Ureter (tissue), 1 donor: ENCODE measurements at places on chromosomes 11 and 22. TPM values are rescaled to one million over a fixed set of nuclear protein-coding genes. Genes with fewer than 3 reads are reported as not detected.

CNGA4 gene
- 0.26 TPM for total RNA-seq

CHRM1 gene
- total RNA-seq, result not detected

MUC5AC gene
- total RNA-seq, result not detected

SLC37A2 gene
- total RNA-seq, result 46.5 TPM

HTR3A gene
- not detected for total RNA-seq

WBP2NL gene
- 4.2 TPM for total RNA-seq

MCHR1 gene
- not detected for total RNA-seq

OR8D4 gene
- not detected for total RNA-seq

CCDC34 gene
- total RNA-seq, result 10.2 TPM

TSPO gene
- 130 TPM for total RNA-seq

BTBD10 gene
- total RNA-seq, result 42.3 TPM

OR4C16 gene
- not detected for total RNA-seq

GRCh38 chr11:70862093-70862492 lies 390.3 kb downstream of the SHANK2 start:
- DNase-seq, result no peak

DNA sequence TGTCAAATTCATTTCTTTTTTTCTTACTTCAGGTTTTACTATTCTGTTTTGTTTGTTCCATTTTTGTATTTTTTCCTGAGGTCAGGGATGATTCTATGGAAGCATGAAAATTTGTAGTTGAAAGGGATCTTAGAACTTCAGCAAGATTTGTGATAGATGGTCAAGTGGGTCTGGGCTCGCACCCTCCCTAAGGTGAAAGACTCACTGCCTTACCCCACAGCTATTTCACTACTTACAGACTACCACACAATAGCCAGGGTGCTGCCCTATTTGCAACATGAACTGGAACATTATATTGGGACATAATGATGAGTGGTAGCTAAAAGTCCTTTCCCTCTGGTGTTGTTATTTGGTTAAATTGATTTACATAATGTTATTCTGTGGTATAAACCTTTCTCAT lies 62.6 kb downstream of the MAML2 start:
- DNase-seq, result no peak

- no peak for DNase-seq
These were observed 4.9 kb upstream of the SPECC1L start for GRCh38 chr22:24265734-24266133.

DNA sequence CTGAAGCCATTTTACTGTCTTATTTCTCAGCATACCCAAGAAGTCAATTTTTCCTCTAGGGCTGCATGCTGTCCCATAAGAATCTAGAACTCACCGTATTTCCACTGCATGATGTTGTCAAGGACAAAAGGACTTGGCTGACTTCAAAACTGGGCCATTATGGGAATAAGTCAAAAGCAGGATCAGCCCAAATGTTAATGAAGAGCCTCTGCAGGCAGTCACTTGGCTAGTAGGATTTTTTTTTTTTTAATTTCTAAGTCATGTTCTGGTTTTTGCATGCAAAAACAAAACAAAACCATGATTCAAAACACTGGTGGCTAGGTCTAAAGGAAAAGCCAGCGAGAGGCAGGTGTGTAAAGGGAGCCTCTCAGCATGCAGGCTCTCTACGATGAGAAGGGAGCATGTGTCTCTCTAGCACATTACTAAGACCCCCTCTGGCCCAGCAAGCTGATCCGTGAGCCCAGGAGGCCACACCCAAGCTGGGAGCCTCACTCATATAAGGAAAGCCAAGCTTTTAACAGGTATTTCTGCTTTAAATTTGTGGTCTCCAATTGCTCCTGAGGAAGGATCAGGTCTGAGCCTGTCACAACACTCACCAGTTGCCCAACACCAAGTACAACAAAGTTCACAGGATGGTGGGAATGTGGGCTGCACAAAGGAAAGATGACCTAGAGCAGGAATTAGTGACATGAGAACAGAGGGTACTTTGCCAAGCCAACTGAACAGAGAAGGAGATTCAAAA lies 21.4 kb upstream of the STK33 start:
- no peak for DNase-seq

- DNase-seq, result no peak
These were observed 527.5 kb downstream of the CNTN5 start for GRCh38 chr11:99548264-99548663.

GRCh38 chr11:116860303-116860702 lies 22.9 kb upstream of the APOA1 start:
- DNase-seq, result no peak

GRCh38 chr11:44312876-44313275 lies 2.9 kb upstream of the ALX4 start:
- no peak for DNase-seq

DNA sequence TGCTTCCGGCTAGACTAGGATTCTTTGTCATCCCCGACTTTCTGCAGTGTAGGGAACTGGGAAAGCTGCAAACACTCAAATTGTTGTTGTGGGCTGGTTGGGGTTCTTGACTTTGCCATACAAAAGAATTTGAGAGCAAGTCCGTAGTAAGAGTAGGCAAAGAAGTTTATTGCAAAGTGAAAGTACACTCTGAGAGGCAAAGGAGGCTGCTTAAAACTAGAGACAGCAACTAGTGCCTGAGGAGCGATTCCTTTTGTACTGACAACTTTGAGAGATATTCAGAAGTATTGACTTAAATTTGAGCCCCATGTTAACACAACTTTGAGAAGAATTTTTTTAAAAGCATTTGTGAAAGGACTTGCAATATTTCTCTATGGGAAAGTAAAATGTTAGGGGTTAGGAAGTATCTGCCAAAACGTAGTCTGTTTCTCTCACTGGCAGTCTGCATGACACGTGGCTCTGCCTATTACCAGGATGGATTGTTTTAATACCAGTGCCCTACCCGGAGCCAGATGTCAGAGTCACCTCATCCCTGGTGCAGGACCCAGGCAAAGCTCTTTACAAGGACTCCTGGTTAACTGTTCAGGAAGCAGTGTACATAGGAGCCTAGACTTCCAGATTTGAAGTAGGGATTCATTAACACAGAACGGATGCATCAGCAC lies 85.0 kb upstream of the CLPB start:
- no peak for DNase-seq

GRCh38 chr22:33447733-33448132 lies 389.6 kb upstream of the SYN3 start:
- DNase-seq, result no peak

DNA sequence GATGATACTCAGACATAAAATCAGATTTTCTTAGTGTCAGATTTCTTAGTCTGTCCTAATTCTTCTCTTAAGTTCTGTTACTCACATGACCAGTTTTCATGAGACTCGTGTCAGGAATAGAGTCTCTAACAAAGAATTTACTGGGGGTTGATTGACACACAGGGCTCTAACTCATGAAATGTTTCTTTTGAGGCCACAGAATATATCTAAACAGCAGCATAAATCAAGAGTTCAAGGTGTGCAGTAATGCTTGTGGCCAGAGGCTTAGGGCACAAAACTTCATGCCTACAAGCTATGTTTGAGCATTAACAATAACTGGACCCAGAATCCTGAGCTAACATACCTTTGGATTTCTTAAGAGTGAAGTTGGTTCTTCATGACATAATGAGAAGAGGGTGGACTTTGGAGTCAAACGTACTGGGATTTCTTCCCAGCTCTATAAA lies 237.2 kb downstream of the DDX10 start:
- DNase-seq, result no peak

GRCh38 chr11:3808861-3809623 lies 682 bp downstream of the PGAP2 start:
- no peak for DNase-seq

DNA sequence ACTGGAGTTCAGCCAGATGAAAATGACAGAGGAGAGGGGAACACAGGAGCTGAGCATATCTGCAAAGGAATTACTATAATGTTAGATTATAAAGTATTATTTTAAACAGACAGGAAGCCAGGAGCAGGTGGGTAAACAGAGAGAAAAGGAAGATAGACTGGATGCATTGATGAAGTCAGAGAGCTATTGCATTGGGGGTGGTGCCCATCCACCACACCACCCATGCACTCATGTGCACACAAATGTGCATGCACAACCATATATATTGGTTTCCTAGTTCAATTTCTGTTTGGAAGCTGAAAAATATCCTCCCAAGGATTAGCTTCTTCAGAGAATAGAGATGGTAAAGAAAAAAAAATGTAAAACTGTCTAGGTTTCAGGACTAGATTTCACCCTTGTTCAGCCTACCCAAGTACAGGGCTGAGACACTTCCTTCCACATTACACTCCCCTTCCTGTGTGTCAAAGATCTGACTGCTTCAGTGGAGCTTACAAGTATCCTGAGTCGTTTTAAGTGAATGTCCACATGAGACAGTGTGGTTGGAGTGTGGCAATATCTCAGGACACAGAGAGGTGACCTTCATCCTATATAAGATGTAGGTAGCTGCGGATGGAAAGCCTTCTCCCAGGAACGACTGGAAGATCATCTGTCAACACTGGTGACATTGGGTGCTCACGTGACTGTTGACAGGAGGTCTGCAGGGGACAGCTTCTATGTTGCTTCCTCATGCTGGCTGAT lies 12.2 kb upstream of the SMPD1 start:
- no peak for DNase-seq

DNA sequence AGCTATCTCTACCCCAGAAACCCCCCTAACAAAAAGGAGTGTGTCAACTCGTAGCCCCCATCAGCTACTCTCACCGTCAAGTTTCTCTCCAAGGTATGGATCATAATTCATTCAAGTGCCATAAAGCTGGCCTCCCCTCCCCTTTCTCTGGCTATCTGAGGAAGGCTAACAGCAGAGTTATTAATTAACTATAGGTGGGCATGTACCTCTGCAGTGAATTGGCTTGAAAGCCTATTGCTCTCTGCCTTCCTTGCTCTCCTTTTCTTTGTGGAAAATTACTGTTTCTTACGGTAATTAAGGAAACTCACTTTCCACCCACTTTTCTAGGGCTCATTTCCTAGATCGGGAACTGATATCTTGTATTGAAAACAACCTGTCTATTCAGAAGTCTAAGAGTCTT lies 14.1 kb downstream of the POLA2 start:
- no peak for DNase-seq

GRCh38 chr11:119236490-119236889 lies 30.4 kb downstream of the CBL start:
- no peak for DNase-seq

DNA sequence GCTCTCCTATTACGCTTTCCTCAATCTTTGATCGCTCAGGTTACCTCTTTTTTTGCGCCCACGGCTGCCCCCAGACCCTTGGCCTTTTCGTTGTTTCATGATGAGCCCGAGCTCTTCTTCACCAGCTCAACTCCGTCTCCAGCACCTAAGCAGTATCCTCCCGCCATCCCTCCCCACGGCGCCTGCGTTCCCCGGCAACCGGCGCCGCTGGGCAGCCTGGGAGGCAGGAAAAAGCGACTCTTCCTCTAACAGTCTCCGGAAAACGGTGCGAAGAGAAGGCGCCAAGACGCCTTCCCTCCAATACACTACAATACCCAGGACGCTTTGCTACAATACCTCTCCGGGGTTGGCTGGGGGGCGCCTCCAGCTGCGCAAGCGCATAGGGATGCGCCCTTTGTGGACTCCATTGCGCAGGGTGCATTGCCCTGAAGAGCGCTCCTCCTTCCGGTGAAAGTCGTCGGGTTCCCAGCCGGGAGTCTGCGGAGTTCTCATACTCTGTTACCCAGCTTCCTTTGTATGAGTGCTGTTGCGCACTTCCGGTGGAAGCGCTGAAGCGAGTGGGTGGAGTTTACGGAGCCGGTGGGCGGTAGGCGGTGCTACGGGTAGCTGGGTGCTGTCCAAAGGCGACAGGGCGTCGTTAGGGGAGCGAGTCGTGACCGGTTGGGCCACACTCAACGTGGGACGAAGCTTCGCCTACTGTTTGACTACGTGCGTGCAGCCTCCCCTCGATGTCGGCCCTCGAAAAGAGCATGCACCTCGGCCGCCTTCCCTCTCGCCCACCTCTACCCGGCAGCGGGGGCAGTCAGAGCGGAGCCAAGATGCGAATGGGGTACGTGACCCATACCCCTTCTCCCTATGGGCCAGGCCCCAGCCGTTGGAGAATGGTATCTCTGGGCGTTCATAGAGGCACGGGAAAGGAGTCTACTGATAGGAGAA lies at the start of the genes C2CD3 and PPME1:
Gene C2CD3, minus strand, starts transcription at position 309 of the 936 bp plus-strand sequence. Its CDS starts 210 bp downstream, at position 99.
Gene PPME1, plus strand, starts transcription at position 596 of the 936 bp plus-strand sequence. Its CDS starts 133 bp downstream, at position 729.
- peak; percentile 99 for DNase-seq

- no peak for DNase-seq
These were observed 13.2 kb downstream of the LMO1 start for GRCh38 chr11:8250434-8250833.

DNA sequence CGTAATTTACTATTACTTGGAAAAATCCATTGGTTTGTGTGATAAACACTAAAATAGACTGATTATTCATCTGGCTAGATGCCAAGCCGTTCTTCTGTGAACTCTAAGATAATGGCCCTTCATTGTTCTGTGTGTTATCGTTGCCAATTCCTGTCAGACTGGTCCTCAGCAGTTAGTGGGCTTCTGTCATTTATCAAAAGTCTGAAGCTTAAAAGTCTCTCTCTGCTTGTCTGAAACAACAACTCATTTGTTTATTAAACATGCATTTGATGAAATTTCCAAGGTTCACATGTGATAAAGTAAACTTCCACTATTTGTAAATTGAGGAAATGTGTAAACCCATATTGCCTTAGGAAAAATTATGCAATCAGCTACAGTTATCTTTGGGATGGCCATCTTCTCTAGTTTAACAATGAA lies 21.1 kb upstream of the RDX start:
- no peak for DNase-seq

- no peak for DNase-seq
These were observed 17.2 kb downstream of the LINC01488 start for GRCh38 chr11:69498614-69499175.

DNA sequence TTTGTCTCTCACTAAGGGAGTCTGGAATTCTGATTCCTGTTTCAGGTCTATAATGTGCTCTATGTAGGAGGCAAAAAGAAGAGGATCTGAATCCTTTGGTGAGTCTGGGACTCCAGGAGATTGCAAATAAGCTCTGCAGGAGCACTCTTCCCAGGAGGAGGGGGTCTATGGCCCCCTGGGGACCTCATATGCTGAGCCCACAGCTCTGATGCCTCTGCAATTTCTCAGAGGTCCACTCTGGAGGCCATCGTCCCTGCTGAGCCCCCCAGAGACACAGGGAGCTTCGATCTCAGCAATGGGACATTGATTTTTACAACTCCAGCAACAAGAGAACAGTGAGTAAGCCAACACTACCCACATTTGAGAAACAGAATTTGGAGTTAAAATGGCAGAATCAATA lies 20.2 kb upstream of the NRGN start:
- no peak for DNase-seq

DNA sequence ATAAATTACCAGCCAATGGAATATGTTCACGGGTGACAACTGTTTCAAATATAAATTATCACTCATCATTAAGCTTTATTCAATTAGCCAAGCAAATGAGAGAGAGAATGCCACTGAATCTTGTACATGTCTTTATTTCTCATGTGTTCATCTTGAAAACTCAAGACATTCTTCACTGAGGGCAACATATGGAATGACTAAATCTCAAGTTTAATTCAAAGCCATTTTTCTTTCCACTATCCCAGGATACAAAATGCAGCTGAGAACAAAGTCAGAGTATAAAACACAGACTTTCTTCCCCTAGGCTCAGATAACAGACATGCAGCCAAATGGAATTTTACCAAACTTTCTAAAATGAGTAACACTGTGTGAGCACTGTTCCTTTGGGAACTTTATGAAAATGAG lies 12.1 kb upstream of the BBOX1 start:
- DNase-seq, result no peak

GRCh38 chr11:131458421-131458820 lies 88.0 kb downstream of the NTM start:
- DNase-seq, result no peak
